Activated naive CD8-positive, alpha-beta T cell treated with anti-CD3 and anti-CD28 coated beads for 36 hours (primary cell): ENCODE measurements at places on chromosomes 1 and 21. TPM values are rescaled to one million over a fixed set of nuclear protein-coding genes. Genes with fewer than 3 reads are reported as not detected.

DNA sequence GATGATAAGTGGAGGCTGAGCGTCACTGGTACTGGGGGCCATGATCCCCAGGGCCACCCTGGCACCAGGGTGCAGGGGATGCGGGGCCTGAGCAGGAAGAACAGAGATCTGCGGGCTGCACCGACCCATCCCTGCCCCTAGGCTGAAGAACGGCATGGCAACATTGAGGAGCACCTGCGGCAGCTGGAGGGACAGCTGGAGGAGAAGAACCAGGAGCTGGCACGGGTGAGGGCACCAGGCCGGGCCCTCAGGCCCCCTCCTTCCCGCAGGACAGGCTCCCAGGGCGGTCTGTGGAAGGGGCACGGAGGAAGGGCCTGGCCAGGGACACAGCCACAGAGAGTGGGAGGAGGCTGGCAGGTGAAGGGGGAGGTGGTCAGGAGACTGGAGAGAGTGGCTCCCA, 21.8 kb downstream of the PPFIA4 start:
- DNase-seq = no peak
- H3K4me1 ChIP-seq = no peaks in the 10 kb centered on the region
- peaks cover 3% of the 10 kb centered on the region for H3K36me3 ChIP-seq
- H3K27ac ChIP-seq = no peak overlapping the region
- no peak overlapping the region for H3K4me3 ChIP-seq

GRCh38 chr1:10714337-10715114, 81.9 kb downstream of the CASZ1 start:
- DNase-seq = no peak
- H3K27me3 ChIP-seq = peaks cover 4% of the 10 kb centered on the region
- H3K36me3 ChIP-seq = no peaks in the 10 kb centered on the region
- no peak overlapping the region for H3K4me3 ChIP-seq

DNA sequence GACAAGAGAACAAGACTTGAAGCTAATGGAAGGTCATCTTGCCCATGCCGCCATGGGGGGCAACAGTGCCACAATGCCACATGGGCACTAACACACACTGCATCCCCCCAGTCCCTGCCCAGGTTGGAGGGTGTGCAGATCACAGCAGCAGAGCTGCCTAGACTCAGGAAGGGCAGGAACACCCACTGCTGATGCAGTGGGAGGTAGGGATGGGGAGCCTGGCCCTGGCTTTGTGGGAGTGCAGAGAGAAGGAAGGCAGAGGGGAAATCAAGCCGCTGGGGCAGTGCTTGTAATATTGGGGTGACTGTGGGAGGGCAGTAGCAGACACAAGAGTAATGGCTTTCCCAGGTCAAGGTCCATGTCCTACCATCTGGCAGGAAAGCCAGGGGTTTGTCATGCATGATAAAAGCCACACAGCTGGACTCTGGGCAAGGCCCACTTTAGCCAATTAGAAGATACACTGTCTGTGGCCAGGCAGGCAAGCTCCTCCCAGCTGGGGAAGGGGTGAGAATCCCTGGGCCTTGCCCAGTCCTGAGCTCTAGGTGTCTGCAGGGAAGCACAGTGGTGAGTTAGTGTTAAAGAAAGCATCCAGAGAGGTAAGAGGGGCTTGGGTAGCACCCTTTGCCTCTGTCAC, 25.4 kb upstream of the MEF2D start:
- DNase-seq = no peak
- H3K27me3 ChIP-seq = no peaks in the 10 kb centered on the region
- peaks cover 35% of the 10 kb centered on the region for H3K4me1 ChIP-seq
- peaks cover 4% of the 10 kb centered on the region for H3K36me3 ChIP-seq

GRCh38 chr1:206117151-206117948, at the start of gene AVPR1B:
Gene AVPR1B, minus strand, starts transcription at chr1:206117388. Its CDS starts 498 bp downstream, at chr1:206116890.
- peaks cover 57% of the 10 kb centered on the region for H3K27me3 ChIP-seq
- H3K4me1 ChIP-seq = peaks cover 8% of the 10 kb centered on the region
- H3K4me3 ChIP-seq = peak within 1 kb of the TSS; percentile 54
- DNase-seq = peak; percentile 38

GRCh38 chr1:21028520-21029145, 148.1 kb downstream of the EIF4G3 start:
- no peaks in the 10 kb centered on the region for H3K4me1 ChIP-seq
- no peaks in the 10 kb centered on the region for H3K27me3 ChIP-seq
- no peak for DNase-seq

GRCh38 chr1:111620441-111620971, 917 bp downstream of the RAP1A start:
- H3K27me3 ChIP-seq = no peaks in the 10 kb centered on the region
- peak overlapping the region; percentile 93 for H3K4me3 ChIP-seq
- no peak for DNase-seq
- peaks cover 35% of the 10 kb centered on the region for H3K36me3 ChIP-seq
- peak overlapping the region; percentile 96 for H3K27ac ChIP-seq

The KCNJ6 gene
- total RNA-seq = not detected

The TCHH gene
- 0.22 TPM for total RNA-seq

The ZMYND12 gene
- 0.47 TPM for total RNA-seq

The CBS gene
- total RNA-seq = 30.6 TPM

The FCGR3B gene
- not detected for total RNA-seq
